ENCODE measurements at places on chromosomes 6 and 20.

DNA sequence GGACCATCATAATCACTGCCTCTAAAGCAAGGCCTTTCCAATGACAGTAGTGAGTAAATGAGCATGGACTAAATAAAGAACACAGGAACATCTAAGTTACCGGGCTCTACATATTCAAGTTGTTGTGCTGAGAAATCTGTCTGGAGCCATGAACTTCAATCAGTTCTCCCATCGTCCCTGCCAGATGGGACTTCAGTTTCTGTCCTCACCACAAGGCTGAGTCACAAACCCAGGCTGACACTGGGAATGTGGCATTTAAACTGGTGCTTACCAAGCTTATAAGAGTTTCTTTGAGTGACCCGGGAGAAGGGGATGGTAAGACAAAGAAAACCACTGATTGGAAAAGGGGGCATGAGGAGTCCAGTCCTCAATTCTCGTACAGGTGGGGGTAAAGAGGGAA, 497.0 kb downstream of the MAFB start:
- DNase-seq, result no peak

DNA sequence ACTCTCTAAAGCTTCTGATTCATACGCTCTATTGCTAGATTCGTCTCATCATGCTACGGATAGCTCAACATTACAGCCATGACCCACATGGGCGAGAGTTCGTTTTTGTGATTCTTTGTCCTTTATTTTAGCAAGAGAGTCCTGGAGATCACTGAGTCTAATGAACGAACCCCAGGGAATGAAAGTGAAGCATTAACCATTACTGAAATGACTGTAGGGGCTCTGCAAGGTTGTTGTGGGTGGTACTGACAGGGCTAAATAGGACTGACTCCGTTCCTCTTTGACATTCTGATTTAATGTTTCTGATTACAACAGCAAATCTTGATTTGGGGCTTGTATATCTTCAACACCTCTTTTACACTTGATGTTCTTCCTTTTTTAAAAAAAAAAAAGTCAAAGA, 13.7 kb upstream of the RTF2 start:
- no peak for DNase-seq

DNA sequence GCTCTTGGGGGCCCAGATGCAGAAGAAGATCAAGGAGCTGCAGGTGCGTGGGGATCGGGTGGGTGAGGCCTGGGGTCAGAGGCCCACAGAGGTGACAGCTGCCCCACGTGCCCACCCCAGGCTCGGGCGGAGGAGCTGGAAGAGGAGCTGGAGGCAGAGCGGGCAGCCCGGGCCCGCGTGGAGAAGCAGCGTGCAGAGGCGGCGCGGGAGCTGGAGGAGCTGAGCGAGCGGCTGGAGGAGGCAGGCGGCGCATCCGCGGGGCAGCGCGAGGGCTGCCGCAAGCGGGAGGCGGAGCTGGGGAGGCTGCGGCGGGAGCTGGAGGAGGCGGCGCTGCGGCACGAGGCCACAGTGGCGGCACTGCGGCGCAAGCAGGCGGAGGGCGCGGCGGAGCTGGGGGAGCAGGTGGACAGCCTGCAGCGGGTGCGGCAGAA, 41.5 kb downstream of the MYH7B start:
- DNase-seq, result no peak

GRCh38 chr6:53437557-53438202, 88.9 kb upstream of the ELOVL5 start:
- no peak for DNase-seq
